ENCODE measurements at places on chromosomes 3 and 15. TPM values are rescaled to one million over a fixed set of nuclear protein-coding genes. Genes with fewer than 3 reads are reported as not detected.

Gene CEP63
- 18.3 TPM for total RNA-seq

Gene CHL1
- not detected for total RNA-seq

GRCh38 chr3:15217011-15217671 lies 11.1 kb downstream of the CAPN7 start:
- no peak for DNase-seq

GRCh38 chr3:195133462-195133861 lies 137.5 kb downstream of the XXYLT1 start:
- DNase-seq, result peak; percentile 14

DNA sequence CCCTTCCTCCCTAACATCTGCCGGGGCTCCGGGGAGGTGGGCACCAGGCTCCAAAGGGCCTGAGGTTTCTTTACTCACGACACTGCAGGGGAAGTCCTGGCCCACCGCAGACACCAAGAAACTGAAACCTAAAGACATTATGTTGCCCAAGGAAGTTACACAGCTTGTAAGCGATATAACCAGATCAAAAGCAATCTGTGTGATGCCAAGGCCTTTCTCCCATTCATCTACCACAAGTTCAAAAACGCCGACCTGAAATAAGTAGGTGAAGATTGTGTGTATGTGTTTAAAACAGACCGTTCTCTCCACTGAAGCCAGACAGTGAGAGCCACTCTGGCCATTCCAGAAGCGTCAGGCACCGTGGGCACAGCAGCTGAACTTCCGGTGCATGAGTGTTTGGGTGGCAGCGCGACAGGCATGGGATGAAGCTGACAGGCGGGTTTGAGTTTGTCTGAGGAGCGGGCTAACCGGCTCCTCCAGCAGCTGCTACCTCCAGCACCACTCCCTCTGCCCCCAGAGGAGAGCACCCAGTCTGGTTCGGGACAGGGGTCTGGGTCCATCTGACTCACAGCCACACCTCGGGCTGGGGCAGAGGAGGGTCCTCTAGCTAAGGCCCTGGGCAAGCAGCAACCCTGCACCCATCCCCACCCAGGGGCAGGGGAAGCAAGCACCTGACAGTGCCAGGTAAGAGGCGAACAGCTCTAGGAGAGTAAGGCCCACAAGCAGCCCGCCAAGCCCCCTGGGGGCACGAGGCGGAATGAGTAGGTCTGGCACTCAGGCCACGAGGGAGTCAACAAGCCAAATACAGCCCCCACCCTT lies 1.3 kb downstream of the TNK2 start:
- DNase-seq, result peak; percentile 60

GRCh38 chr3:15205934-15206661 lies at the start of gene CAPN7:
TSS of gene CAPN7 (plus strand) at chr3:15206246. CDS start at chr3:15206496, 250 bp downstream.
- peak; percentile 92 for DNase-seq

DNA sequence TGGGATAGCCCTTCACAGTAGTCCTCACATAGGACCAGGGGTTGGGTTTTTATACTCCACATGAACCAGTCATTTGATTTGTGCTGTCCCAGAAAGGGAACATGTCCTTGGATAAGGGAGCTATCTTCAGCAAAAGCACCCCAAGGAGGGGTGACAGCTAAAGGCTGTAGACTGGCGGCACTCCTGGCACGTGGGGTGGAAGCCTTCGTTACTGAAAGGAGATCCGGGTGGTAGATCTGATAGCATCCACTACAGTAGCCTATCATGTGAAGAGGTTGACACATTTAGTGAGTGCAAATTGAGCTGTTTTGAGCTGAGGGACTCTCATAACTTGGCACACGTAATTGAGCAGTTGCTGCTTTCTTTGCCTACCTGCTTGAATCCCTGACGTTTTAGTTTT lies 588.8 kb upstream of the GOLIM4 start:
- DNase-seq, result no peak

GRCh38 chr15:36501063-36501678 lies 78.3 kb upstream of the CDIN1 start:
- no peak for DNase-seq

DNA sequence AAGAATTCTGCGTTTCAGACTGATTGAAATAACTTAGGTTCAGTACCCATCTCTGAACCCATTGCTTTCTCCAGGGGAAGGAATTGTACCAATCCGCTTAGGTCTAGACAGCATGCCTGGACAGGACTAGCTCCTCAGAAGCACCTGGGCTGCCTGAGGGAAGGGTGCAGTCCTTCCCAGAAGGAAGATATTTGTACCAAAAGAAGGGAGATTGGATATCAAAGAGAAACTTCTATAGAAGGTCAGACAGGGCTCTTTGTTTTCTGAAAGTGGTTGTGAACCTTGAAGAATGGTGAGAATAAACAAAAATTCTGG lies 133.8 kb upstream of the LRTM1 start:
- no peak for DNase-seq

Gene APBA2
- 11.0 TPM for total RNA-seq

GRCh38 chr3:168616915-168617314 lies 521.2 kb upstream of the GOLIM4 start:
- no peak for DNase-seq

DNA sequence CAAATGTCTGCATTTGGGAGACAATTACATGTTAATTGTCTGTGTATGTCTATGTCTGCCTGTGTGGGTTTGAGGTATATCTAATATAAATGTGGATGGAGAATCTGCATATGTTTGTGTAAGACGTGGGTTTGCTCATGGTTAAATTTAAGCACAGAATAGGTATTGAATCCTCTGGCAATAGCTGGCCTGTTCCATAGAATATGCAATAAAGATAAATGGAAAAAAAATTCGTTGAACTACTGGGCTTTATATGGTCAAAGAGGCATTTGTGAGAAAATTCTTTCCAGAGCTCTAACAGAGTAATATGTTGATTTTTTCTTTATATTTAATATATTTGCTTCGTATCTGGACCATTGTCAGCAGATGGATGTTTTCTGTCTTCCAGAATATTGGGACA lies 1.4 kb downstream of the VPS8 start:
- no peak for DNase-seq

Gene ADCY5
- 0.05 TPM for total RNA-seq

GRCh38 chr3:118151164-118151563 lies 883.5 kb downstream of the IGSF11 start:
- DNase-seq, result no peak

DNA sequence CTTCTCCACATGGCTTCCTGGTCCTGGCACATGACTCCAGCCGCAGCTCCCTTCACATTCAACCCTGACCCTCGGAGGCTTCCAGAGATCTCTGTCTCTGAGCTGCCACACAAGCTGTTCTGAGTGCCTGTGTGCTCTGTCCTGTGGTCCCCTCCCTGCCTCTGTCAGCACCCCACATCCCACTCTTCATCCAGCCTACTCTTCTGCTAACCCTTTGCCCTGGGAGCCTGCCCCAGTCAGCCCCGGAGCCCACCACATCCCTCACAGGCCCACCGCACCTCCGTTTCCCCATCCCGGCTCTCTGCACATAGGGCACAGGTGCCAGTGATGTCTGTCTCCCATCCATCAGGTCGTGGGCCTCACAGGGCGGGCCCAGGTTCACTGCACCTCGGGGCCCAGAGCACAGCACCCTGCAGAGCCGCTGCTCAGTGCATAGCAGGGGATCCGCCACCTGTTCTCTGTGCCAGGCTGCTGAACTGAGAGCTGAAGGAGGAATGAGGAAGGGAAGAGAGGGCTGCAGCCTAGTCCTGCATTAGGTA lies 133.6 kb downstream of the UACA start:
- DNase-seq, result no peak

DNA sequence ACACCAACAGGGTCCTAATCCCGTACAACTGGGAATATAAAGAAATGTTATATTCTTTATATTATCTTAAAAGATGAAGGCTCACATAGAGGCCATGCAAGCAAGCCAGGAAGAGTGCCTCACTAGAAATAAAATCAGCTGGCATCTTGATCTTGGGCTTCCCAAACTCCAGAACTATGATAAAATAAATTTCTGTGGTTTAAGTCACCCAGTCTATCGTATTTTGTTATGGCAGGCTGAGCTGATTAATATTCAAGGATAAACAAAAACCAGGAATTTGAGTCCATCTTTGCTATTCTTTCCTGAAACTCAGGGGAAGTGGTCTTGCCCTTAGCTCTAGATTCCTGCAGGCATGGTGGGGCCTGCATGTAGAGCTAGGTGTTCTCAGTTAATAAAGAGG lies 42.7 kb downstream of the ATOSA start:
- no peak for DNase-seq

GRCh38 chr3:52471371-52472238 lies 16.2 kb downstream of the NISCH start:
- DNase-seq, result no peak

DNA sequence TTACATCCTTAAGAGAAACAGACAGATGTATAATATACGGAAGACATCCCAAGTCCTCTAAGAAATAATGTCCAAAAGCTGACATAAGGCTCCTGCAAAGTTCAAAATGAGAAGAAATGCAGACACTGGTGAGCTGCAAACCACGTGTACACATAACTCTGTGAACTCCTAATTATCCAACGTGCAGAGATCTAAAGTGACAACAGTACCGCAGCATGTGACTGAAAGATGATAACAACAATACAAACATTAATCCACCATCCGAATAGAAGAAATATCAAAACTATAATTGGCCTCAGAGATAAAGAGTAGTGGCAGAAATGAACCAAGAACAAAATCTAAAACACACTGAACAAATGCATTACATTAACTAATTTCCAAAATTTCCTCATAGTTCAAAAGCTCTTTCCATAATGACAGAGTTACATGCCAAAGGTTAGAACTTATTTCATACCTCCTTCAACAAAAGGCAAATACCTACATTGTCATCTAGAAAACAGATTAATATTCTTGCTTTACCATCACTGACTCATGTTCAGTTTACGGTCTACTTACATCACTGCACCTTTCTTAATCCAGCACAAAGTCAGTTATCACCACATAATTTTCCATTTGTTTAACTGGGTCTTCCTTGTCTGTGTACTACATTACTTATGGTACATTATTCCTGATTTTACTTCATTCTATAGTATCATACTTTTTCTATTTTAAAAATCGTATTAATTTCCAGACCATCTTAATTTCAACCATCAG lies 2.2 kb downstream of the PDCD10 start:
- DNase-seq, result no peak

DNA sequence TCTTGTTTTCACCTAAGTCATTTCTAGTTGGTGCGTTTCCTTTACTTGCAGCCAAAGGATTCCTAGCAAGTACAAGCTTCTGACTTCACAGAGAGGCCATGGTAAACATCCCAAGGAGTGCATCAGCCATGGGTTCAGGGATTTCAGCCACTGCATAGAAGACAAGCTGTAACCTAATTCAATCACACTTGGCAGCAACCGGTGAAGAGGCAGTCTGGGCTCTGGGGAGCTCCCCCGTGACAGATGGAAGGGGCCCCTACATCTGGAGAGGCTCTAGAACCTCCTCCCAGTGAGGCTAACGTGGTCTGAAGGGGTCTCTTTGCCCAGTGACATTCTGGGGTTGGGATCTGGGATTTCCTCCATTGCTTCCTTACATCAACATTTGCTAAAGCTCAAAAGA lies 8.4 kb upstream of the SNRPA1 start:
- DNase-seq, result no peak

DNA sequence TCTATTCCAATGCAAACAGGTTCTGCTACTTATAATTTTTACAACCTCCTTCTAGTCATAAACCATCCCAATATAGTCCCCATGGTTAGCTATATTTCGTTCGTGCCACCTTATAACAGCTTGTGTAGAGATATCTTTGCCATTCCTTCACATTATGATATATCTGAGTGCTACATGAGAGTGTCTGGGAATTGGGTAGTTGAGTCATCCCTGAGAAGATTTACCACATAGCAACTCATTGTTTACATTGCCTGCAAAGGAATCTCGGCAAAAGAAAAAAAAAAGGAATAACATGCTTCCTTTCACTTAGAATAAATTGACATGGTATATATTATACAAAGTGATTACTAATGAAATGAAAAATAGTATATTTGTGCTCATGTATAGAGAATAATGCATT lies 86.0 kb upstream of the VGLL3 start:
- DNase-seq, result no peak

Gene FAIM
- 4.4 TPM for total RNA-seq

GRCh38 chr3:146655333-146655996 lies 50.3 kb upstream of the PLSCR5 start:
- DNase-seq, result no peak

DNA sequence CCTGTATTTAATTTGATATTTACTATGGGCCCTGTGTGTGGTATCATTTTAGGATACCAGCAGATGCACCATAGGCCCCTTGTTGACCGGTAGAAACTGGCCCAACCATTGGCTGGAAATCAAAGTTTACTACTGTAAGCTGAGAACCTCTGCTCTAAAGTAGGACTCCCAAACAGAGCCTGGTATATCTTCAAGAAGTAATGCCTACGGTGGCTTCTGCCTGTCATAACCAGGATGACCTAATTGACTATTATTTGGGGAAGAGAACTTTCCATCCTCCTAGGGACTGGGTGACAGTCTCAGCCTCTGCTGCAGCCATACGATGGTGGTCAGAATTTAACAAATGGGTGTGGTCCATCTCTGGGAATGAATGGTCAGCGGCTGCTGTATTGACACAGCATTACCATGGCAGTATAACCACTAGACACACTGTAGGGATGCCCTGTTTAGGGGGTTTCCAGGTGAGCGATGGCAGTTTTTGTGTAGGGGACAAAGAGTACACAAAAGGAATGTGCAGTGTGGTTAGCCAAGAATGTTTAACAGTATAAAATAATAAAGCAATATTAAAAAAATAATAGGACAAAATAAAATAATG lies 37.3 kb downstream of the RARB start:
- DNase-seq, result no peak

Gene DGKG
- total RNA-seq, result 0.27 TPM

- DNase-seq, result no peak
These were observed 9.4 kb downstream of the IMPG2 start for GRCh38 chr3:101310978-101311375.

- DNase-seq, result no peak
These were observed 647.8 kb upstream of the CCDC54 start for GRCh38 chr3:106729481-106729880.

Gene RAD51
- total RNA-seq, result 28.2 TPM

GRCh38 chr3:161549261-161549660 lies 52.7 kb downstream of the OTOL1 start:
- DNase-seq, result no peak

GRCh38 chr15:99931703-99932603 lies 198.7 kb upstream of the LYSMD4 start:
- DNase-seq, result no peak

GRCh38 chr3:7205962-7206361 lies 345.0 kb downstream of the GRM7 start:
- no peak for DNase-seq

Gene ANKRD63
- total RNA-seq, result not detected

Gene ALPK3
- 0.11 TPM for total RNA-seq
